ENCODE measurements at places on chromosomes 4 and X. TPM values are rescaled to one million over a fixed set of nuclear protein-coding genes. Genes with fewer than 3 reads are reported as not detected.
A peak's percentile ranks its signal among the peaks of the same experiment; 100 is the strongest.

FGF13 gene
- total RNA-seq = 7.9 TPM

GRCh38 chr4:90025248-90025647, 101.9 kb upstream of the CCSER1 start:
- no peak for DNase-seq
- H3K4me1 ChIP-seq = no peaks in the 10 kb centered on the region
- no peak overlapping the region for H3K4me3 ChIP-seq
- no peak overlapping the region for H3K27ac ChIP-seq
- no peaks in the 10 kb centered on the region for H3K36me3 ChIP-seq

GRIPAP1 gene
- 47.2 TPM for total RNA-seq

GRCh38 chr4:72312032-72312650, 256.9 kb downstream of the ADAMTS3 start:
- no peaks in the 10 kb centered on the region for H3K4me1 ChIP-seq
- H3K36me3 ChIP-seq = no peaks in the 10 kb centered on the region
- H3K27ac ChIP-seq = peak overlapping the region; percentile 61
- DNase-seq = no peak

- H3K27ac ChIP-seq = no peak overlapping the region
- peaks cover 3% of the 10 kb centered on the region for H3K27me3 ChIP-seq
- H3K36me3 ChIP-seq = no peaks in the 10 kb centered on the region
These were observed 48.6 kb upstream of the GYPA start for GRCh38 chr4:144189121-144189520.

- no peaks in the 10 kb centered on the region for H3K4me1 ChIP-seq
- no peak overlapping the region for H3K4me3 ChIP-seq
- no peak for DNase-seq
- H3K27me3 ChIP-seq = no peaks in the 10 kb centered on the region
- no peak overlapping the region for H3K27ac ChIP-seq
These were observed 12.8 kb downstream of the ANXA5 start for GRCh38 chr4:121684016-121684415.

DNA sequence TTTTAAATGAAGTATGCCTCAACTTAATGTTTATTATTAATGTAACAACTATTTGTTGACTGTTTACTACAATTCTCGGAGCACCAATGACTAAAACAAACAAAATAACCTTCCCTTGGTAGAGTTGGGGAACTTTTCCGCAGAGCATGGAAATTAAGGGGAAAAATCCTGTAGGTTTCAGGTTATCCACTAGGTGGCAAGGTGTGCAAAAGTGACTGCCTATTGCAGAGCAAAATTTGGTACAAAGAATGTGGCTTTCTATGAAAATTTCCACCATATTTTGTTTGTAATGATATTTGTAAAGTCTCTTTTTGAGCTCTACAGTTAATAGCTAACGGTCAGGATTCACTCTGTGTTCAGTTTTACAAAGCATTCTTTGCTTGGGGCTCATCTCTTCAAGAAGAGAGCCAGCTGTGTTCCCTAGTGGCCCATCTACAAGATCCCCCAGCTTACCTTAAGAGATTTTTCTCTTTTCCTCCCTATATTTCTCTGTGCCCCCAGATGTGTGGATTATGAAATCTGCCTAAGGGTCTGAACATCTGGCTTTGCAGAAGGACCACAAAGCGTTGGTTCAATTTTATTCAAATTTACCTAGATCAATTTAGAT, 61.1 kb downstream of the FBXO8 start:
- H3K4me3 ChIP-seq = no peak overlapping the region
- H3K27ac ChIP-seq = no peak overlapping the region
- peaks cover 8% of the 10 kb centered on the region for H3K4me1 ChIP-seq
- no peak for DNase-seq

DNA sequence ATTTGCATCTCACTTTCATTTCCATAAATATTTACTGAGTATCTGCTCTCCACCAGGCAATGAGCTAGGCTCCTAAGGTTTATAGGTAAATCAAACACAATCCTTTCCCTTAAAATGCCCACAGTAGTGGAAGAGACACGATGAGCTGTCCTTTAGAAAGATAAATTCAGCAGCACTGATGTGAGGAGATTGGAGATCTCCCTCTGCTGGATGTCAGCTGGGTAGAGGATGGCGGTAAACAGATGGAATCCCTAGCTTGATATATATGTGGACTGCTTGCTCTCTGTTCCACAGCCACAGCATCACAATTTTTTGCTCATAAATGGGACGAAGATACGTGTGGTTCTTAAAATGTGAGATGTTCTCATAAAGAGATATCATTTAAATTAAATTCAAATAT, 216.4 kb upstream of the RASGEF1B start:
- H3K36me3 ChIP-seq = no peaks in the 10 kb centered on the region
- H3K4me3 ChIP-seq = no peak overlapping the region
- no peaks in the 10 kb centered on the region for H3K4me1 ChIP-seq
- DNase-seq = no peak
- no peaks in the 10 kb centered on the region for H3K27me3 ChIP-seq

DNA sequence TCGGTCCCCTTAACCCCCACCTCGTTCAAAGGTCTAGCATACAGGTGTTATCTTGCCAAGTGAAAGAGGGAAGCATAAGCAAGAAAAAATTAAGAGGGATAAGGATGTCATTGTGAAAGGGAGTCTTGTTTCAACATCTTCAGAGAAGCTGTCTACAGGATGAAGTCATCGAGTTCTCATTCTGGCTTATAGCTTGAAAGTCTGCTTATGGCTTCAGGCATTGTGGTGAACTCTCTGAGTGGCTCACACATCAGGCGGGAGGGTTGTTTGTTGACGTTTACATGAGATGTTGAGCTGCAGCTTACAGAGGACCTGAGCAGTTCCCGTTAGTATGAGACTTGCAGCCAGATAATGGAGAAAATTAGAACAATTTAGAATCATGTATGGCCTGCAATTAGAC, 16.6 kb downstream of the MAGEA9B start:
- peak; percentile 20 for DNase-seq
- H3K27me3 ChIP-seq = peaks cover 6% of the 10 kb centered on the region
- H3K27ac ChIP-seq = no peak overlapping the region
- no peaks in the 10 kb centered on the region for H3K36me3 ChIP-seq
- H3K4me3 ChIP-seq = no peak overlapping the region
- H3K4me1 ChIP-seq = no peaks in the 10 kb centered on the region

TEX13B gene
- not detected for total RNA-seq

GRCh38 chr4:73721435-73721834, 18.9 kb upstream of the CXCL8 start:
- H3K4me1 ChIP-seq = peaks cover 3% of the 10 kb centered on the region
- DNase-seq = no peak
- H3K27me3 ChIP-seq = no peaks in the 10 kb centered on the region
- H3K27ac ChIP-seq = peak overlapping the region; percentile 60
- no peaks in the 10 kb centered on the region for H3K36me3 ChIP-seq

DNA sequence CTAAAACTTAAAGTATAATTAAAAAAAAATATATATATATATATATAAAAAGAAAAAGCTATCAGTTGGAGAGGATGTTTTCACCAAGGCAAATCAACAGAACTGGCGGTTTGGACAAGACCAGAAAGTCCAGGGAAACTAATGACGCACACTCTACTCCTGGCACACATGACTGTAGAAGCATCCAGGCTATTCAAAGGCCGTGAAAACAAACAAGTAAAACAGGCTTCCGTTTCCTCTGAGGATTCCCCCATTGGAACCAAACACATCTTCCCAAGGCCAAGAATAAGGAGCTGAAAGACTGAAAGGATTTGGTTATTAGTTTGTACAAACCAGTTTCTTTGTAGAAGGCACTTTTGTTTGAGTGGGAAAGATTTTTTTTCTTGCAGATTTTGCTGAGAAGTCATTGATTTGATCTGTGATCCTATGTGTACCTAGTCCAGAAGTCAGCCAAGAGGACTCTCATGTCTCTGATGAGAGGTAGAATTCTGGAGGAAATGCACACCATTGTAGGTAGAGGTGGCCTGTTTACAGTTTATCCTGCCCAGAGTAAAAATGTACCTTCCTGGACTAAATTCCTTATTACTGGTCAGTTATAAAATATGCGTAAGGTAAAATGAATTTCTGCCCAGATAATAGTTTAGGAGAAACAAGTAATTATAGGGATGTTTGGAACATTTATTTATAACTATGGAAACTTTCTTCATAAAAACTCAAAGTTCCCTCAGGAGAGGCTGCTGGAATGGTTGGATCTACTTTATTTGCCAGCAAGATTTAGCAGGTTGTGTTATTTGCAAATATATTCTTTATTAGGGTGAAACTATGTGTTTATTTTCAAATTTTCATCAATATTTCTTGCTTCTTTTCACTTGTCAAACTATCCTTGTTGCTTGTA, 66.5 kb downstream of the DMP1 start:
- no peaks in the 10 kb centered on the region for H3K4me1 ChIP-seq
- no peaks in the 10 kb centered on the region for H3K27me3 ChIP-seq

- H3K27me3 ChIP-seq = no peaks in the 10 kb centered on the region
- no peak for DNase-seq
- H3K36me3 ChIP-seq = no peaks in the 10 kb centered on the region
- no peaks in the 10 kb centered on the region for H3K4me1 ChIP-seq
These were observed 32.1 kb upstream of the HTRA3 start for GRCh38 chr4:8237256-8237989.

CCDC149 gene
- total RNA-seq = 15.8 TPM
